HT1080 (cell line): ENCODE measurements at places on chromosomes 1 and 21. TPM values are rescaled to one million over a fixed set of nuclear protein-coding genes. Genes with fewer than 3 reads are reported as not detected.

- DNase-seq, result no peak
These were observed 35.0 kb downstream of the ENAH start for GRCh38 chr1:225617956-225618355.

GRCh38 chr1:201025571-201026002 is 2.1 kb upstream of the KIF21B start:
- peak; percentile 95 for DNase-seq

Gene TRAF5
- total RNA-seq, result 5.1 and 6.5 TPM in 2 replicates

DNA sequence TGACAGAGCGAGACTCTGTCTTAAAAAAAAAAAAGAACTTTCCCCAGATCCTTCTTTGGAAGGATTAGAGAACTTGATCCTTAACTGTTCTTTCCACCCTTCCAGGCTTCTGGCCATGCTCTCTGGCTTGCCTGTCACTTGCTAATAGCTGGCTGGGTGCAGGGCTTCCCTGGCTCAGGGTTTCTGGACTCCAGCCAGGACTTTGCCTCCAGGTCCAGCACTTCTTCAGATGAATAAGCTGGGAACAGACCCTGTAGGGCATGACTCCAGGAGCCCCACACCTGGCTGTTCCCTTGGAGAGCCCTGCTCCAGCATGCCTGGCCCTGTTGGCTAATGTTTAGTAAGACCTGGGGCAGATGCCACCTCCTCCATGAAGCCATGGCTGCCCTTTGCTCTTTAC is 3.3 kb upstream of the NT5C1A start:
- no peak for DNase-seq

Gene CXADR
- total RNA-seq, result 11.7 and 14.3 TPM in 2 replicates

DNA sequence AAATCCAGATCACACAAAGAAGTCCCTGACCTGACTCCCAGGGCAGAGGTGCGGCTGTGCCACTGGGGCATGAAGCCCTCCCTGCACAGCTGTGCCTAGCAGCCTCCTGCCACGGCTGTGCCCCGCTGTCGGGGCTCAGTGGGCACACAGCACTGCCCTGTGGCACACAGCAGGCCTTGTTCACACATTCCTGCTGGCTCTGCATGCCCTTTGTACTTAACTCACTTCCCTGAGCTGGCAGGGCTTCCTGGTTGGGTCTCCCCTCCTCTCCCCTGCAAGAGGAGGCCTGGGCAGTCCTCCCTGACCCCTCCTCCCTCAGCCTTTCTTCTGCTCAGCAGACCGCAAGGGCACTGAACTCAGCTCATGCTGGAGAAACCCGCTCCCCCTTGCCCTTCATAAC is 14.8 kb downstream of the LHX4 start:
- DNase-seq, result no peak
